NT2/D1 (cell line): ENCODE measurements at places on chromosomes 3 and 15.

DNA sequence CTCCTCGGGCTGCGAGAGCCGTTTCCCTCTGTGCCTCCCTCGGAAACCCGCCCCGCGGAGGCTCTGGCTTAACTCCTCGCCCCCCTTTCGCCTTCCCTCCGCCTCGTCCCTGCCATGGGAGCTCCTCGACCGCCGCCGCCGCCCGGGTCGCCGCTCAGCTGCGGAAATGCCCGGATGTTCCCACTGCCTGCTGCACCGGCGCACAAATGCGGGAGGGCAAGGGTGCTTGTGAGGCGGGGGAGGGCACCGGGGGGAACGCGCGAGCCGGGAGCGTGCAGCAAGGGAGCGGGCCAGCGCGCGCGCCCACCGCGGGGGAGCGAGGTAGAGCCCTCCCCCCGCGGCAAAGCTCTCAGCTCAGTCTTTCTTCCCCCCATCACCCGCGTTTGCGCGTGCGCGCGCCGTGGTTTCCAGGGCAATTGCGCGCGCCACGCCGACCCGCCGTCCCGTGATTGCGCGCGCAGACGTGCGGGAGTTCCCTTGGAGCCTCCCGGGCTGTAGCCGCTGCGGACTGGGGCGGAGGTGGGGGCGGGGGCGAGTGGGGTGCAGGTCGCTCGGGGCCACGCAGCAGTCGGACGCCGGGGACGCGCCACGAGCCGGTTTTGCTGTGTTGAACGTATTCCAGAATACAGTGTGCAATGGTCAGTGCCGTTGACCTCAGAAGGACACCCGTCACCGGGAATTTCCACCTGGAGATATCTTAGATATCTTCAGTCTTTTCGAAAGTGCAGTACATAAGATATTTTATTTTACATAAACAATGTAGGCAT lies at the start of gene DMXL2:
Gene DMXL2, minus strand, starts transcription at position 168 of the 767 bp plus-strand sequence. CDS start 226 bp downstream, outside the sequence.
- peak; percentile 70 for DNase-seq

DNA sequence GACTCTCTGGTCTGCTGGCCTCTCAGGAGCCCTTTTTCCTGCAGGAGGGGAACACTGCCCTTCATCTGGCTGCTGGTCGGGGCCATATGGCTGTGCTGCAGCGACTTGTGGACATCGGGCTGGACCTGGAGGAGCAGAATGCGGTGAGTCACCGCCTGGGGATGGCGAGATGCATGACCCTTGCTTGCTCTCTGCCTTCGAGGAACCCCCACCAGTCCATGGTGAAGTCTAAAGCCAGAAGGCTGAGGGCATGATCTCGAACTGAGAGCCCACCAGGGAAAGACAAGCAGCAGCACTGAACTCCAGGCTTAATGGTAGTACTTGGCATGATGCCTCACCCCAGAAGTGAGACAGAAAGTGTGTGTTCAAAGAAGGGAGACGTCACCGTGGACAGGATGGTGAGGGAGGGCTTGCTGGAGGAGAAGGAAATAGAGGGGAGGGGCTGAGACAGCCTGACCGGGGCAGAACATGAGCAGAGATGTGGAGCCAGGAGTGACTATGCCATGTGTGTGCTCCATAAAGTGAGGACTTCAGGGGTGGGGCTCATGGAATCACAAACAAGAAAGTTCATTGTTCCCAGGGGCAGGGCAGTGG lies 19.2 kb downstream of the ANKDD1A start:
- DNase-seq = no peak

DNA sequence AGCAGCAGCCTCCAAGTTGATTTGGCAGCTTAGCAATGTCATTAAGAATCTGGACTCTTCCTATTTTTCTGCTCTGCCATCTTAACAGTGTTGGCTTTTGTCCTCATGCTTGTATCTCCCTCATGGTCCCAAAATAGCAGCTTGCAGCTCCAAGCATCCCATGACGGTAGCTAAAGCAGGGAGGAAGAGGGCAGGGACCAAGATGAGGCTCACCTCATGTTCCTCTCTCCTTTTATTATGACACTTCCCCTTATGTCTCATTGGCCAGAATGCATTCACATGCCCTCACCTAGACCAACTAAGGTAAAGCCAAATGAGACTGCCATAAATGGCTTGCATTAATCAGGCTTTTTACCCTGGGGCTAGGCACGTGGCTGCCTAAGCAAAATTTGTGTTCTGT lies 382.4 kb downstream of the SHQ1 start:
- no peak for DNase-seq

GRCh38 chr3:176447369-176447768 lies 749.9 kb downstream of the TBL1XR1 start:
- DNase-seq = no peak

DNA sequence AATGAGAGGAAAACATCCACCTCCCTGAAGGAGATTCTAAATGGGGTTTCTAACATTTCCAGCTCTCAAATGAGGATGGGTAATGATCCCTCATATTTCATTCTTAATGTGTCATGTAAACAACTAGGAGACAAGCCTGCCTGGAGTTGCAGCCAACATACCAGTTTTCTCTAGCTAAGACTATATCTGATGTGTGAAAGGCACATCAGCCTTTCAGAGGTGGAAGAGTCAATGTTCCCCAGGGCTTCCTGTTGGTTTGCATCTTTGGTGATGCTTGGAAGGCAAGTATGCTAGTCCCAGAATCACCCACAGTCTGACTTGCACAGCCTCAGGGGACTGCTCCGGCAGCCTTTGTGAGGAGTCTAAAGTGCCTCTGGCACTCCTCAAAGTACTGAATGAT lies 921.2 kb downstream of the SQOR start:
- DNase-seq = no peak

GRCh38 chr3:149221783-149222517 lies at the start of gene CP:
Gene CP (minus strand): TSS chr3:149221829. CDS start chr3:149221792, 37 bp downstream.
- DNase-seq = no peak

DNA sequence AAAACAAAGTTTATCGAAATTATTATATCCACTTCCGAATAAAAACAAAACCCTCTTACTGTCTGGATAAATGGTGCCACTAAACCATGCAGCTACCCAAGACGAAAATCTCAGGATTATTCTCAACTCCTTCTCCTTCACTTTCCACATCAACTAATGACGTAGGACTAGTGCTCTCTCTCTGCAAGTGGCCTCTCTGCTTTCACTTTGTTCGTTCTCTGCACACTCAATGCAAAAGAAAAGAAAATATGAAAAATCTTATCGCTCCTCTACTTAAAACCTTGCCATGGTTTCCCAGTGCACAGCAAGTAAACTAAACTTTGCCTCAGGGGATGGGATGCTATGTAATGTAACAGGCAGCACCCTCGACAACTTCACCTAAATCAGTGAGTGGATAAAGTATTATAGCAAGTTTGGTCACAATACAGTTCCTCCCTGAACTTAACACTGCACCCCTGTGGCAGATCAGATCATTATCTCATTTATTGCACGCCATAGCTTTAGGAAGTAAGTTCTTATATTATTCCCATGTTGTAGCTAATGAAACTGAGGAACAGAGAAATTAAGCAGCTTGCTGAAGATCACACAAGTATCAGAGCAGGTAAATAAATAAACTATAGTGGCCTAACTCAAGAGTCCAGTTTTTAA lies 262.7 kb upstream of the GADL1 start:
- DNase-seq = no peak

GRCh38 chr3:186959029-186959624 lies 28.8 kb downstream of the ST6GAL1 start:
- no peak for DNase-seq

- DNase-seq = no peak
Observed at GRCh38 chr15:73870700-73871408, 2.5 kb upstream of the TBC1D21 start.

DNA sequence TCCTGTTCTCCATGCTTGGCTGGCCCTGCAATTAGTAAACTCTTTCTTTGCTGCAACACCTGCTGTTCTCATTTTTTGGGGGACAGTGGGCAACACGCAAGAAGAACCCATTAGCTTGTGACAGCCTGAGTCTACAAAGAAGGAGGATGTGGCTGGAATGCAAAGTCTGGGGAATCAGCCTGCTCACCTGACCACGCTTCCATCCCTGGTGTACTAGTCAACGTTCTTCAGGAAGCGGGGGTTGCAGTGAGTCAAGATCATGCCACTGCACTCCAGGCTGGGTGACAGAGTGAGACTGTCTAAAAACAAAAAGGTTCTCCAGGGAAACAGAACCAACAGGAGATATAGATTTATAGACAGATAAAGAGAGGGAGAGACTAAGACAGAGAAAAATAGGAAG lies 27.7 kb upstream of the KBTBD12 start:
- no peak for DNase-seq

- DNase-seq = no peak
Observed at GRCh38 chr3:164620423-164620822, 457.9 kb downstream of the SI start.

DNA sequence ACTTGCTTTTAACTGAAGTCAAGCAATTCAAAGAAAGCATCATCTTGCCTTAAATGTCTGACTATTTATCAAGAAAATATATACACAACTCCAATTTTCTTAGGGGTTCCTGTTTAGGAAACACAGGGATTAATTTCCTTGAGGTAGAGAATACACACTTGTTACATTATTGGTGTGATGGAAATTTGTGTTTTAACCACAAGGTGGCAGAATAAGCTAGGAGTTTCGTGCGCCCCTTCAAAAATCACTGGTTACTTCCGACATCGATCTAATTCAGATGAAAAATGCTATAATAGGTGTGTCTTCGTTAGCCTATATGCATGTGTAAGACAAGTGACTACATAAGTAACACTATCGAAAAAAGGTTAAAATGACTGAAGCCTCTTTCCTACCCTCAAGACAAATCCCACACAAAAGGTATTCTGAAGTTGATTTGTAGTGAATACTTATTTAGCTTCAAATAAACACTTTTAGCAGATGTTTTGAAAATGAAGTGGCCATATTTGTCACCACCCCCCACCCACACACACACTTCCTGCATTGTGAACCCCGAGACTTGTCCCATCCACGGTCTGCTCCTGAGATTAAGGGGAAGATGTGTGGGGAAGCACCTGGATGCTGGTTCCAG lies 246.5 kb downstream of the ROBO1 start:
- DNase-seq = peak; percentile 13

GRCh38 chr15:95880031-95880570 lies 450.4 kb upstream of the NR2F2 start:
- DNase-seq = no peak

DNA sequence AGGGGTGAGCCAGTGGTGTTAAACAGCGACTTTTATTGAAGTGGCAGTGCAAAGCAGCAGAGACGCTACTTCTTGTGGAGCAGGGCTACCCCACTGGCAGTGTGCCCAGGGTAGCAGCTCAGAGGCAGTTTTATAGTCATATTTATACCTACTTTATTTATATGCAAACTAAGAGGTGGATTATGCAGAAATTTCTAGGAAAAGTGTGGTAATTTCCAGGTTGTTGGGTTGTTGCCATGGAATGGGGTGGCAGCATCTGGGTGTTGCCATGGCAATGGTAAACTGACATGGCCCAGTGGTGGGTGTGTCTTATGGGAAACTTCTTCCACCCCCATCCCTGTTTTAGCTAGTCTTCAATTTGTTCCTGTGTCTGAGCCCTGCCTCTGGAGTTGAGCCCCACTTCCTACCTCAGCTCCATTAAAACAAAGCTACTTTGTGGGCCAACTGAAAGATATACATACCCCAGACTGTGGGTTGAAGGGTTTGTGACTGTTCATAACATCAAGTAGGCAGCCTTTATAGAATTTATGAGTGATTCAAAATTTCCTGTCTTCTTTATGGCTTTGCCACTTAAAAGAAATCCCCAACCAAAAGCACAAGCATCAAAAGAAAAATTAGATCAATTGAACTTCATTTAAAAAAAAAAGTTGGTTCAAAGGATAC lies 60.3 kb downstream of the EBLN2 start:
- no peak for DNase-seq

DNA sequence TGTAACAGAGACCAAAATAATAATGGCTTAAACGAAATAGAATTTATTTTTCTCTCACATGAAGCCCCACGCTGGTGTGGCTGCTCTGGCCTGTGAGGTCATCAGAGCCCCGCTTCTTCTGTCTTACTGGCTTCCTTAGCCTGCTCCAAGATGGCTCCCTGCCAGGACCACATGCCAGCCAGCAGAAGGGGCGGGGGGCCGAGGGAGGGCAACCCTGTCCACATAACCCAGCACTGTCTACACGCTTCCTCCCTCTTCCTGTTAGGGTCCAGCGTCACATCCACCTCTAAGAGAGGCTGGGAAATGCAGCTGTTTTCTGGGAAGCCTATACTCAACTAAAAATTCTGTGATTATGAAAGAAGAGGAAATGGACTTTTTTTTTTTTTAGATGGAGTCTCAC lies 107.9 kb upstream of the DLG1 start:
- no peak for DNase-seq

DNA sequence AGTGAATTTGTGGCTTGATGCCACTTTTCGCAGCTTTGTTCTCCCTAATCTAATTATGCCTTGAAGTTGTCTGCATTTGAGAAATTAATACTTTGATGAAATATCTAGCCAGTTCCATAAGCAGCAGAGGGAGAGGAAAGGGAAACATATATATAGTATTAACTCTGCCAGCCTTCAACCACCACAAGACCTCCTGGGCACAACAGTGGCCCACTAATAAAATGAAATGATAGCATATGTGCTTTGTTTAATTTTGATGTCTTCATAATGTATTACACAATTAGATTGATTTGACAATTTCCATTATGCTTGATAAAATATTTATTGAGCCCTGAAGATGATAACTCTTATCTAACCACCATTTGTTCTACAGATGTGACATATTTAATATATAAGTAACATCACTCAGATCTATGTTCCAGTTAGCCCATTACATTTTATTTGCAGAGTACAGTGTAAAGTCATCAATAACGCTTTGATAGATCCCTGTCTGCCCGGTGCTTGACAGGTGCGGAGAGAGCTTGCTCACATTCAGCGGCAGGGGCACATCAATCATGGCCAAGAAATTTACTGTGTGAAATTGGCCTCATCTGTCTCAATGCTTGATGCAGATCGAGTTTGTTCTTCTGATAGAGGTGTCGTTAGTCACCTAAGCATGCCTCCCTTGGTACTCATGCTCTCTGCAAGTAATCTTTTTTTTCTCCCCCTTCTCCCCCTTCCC lies 187.4 kb downstream of the MECOM start:
- DNase-seq = no peak

DNA sequence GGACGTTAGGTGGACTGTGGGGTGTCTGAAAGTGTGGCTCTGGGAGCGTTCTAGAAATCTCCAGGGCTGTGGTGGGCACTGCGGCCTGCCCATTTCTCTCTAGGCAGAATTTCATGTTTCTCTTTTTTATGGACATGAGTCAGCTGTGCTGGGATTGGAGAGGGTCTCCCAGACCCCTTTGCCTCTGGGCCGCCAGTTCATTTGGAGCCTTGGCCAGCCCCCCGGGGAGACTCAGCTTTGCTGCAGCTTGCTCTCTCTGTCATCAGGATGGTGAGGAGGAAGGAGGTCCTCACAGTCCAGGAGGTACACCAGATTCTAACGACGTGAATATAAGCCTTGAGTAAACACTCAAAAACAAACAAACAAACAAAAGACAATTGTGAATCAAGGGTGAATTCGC lies 149.6 kb upstream of the RGMA start:
- DNase-seq = no peak

DNA sequence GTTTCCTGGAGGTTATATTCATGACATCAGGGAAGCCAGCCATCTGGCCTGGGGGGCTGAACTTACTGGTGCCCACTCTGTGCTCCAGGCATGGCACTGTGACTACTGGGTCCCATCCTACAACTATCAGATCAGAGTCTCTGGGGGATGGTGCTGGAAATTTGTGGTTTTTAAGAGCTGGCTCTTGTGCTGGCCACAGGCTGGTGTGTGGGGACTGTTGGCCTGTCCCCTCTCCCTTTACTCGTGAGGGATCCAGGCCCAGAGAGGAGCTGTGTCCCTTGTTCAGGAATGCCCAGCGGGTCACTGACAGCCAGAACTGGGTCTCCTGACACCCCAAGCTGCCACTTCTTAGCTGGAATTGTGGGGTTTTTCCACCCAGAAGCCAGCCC lies 44.5 kb upstream of the SEC22A start:
- DNase-seq = no peak

GRCh38 chr15:68192804-68193486 lies 12.2 kb downstream of the CALML4 start:
- DNase-seq = no peak
